ENCODE measurements at places on chromosomes 7 and 10.

DNA sequence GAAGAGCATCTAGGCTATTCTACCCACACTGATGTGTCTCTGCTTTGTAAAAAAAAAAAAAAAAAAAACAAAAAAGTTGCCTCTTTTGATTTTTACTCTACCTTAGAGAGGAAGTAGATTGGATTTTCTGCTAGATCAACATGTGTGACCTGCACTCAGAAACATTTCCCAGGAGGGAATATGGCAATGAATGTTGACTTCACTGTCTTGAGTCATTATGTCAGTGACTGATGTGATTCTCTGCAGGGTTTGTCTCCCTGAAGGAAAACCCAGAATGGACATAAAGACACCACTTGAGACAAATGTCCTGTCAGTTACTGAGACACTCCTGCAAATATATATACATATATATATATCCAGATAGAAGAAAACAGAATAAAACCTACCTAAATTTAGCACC is 370.3 kb downstream of the BMPER start:
- no peak for DNase-seq

GRCh38 chr10:78906734-78907390 is 161.9 kb upstream of the ZMIZ1 start:
- DNase-seq: no peak

GRCh38 chr10:32489158-32489557 is 43.2 kb downstream of the CCDC7 start:
- DNase-seq: no peak

DNA sequence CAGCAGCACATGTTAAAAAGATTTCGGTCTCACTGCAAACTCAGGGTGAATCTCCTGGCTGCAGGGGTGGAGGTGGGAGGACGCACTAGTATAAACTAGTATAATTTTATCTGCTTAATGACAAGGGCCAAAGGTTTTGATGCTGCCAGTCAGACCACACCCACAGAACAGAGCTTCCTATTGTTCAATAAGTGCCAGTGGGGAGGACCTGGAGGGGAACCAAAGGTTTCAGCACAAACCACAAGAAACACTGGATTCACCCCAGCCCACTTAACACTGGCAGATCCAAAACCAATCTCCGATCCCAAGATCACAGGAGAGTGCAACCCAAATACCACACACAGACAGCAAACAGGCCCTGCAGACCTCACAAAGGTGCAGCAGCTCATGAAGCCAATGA is 6.6 kb downstream of the VOPP1 start:
- DNase-seq: no peak

- DNase-seq: no peak
Measured at GRCh38 chr7:18570441-18570840, 74.9 kb downstream of the HDAC9 start.

DNA sequence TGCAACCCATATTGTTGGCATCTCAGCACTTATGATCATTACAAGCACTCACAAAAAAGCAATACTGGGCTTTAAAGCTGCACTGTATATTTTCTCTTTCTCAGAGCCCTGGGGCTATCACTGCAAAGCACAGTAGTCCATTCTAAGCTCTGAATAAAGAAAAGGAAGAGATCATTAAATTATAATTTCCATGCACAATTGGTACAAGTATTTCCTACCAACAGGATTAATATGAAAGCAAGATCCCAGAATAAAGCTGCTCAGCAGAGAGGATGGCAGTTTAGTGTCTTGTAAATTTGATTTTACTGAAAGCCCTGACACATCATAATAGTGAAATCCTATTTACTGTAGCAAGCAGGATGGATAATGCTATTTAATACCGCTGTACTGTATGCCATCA is 205.3 kb downstream of the CHCHD3 start:
- DNase-seq: no peak

- no peak for DNase-seq
Measured at GRCh38 chr7:112905950-112906349, 115.8 kb upstream of the TMEM168 start.

DNA sequence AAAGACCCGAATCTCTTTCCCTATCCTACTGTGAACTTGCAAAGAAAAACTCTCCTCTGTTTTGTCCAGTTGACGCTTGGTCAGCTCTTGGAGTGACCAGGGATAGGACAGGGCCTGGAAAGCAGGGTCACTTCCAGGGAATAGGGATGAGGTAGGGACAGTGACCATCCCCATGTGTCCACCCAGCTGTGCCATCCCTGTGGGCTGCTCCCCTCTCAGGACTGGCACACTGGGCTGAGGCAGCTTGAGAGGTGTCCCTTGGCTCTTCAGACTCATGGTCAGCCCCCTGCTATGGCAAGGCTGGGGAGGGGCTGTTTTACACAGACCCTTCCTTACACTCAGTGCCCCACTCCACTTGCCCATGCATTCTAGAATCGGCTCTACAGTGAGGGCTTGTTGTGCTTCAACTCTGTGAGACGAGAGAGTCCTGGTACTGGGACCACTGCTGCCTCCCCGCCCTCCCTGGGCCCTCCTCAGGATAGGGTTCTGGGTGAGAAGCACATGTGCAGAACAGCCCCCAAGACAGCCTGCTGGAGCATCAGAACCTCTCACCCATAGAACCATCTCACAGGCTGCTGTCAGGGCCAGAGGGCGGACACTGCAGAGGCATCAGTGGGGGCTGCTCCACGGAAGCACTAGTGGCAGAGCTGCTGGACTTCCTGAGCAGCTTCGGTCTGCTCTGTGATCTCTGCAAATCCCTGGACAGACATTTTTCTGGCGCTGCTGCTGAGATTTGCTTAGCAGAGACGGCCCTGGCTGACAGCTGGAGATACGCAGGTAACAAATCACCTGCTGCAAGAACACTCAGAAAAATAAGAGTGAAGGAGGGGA is 202.8 kb upstream of the CXCL12 start:
- no peak for DNase-seq

DNA sequence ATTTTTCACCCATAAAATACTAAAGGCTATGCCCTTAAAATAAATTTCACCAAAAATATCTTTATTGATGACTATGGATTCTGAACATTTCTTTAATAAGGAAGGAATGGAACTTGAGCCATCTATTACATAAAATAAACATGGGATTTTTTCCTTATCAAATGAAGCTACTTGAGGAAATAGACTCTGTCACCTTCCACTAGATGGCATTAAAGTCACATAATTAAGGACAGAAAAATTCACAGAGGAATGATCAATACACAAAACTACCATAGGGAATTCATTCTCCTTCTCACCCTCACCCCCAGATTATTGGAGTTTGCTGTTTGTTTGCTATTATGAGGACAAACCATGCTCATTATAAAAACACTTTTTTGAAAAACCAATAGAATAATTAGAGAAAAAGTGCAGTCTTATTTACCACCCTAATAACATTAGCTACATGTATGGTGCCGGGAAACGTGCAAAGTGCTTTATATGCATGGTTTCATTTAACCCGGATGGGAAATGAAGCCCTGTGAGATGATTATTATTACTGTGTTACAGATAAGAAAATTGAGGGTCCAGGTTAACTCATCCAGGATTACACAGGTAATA is 21.1 kb upstream of the FOXI2 start:
- DNase-seq: no peak

DNA sequence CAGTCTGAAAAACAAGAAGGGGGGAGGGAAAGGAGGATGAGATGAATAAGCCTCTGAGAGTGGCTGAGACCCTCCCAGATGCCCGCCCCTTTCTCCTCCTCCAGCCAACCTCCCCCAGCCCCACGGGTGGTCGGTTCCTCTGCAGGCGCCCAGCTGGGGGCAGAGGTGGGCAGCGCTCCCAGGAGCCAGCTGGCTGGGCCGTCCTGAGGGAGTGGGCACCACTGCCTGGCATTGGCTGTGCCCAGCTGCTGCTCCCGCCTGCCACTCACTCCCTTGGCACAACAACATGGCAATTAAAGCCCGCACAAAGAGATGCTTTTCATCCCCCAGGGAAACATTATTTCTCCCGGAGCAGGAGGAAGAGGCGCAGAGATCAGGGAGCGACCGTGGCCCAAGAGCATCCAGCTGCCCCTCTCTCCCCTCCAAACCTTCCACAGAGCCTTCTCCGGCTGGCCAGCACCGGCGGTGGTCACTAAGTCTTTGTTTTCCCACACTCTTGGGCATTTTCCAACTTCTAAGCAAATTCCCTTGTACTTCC is 107.2 kb downstream of the SPDYE5 start:
- DNase-seq: peak; percentile 36

GRCh38 chr7:4045975-4046374 is 636.1 kb upstream of the FOXK1 start:
- DNase-seq: no peak

Data from hindlimb muscle (tissue), 1 donor.